ENCODE measurements at places on chromosomes 12 and 14. TPM values are rescaled to one million over a fixed set of nuclear protein-coding genes. Genes with fewer than 3 reads are reported as not detected.

GARIN6 gene
- total RNA-seq: not detected

EAPP gene
- total RNA-seq: 63.9 TPM

ATXN3 gene
- 74.2 TPM for total RNA-seq

LMNTD1 gene
- 0.37 TPM for total RNA-seq

RND1 gene
- 0.55 TPM for total RNA-seq

TMEM63C gene
- total RNA-seq: 0.71 TPM

CEP290 gene
- total RNA-seq: 8.1 TPM

NGDN gene
- 50.8 TPM for total RNA-seq

KRT6C gene
- not detected for total RNA-seq

ADCY4 gene
- total RNA-seq: 5.3 TPM

RNASE7 gene
- not detected for total RNA-seq

GRIN2B gene
- 0.14 TPM for total RNA-seq

PRH2 gene
- 0.18 TPM for total RNA-seq

TAPBPL gene
- total RNA-seq: 8.5 TPM

CPNE6 gene
- total RNA-seq: not detected

CAPZA3 gene
- 0.14 TPM for total RNA-seq

IAPP gene
- not detected for total RNA-seq

SRSF5 gene
- total RNA-seq: 98.7 TPM

TRPV4 gene
- total RNA-seq: 2.6 TPM

ETFRF1 gene
- total RNA-seq: 24.3 TPM

ANKRD33 gene
- total RNA-seq: not detected

RNF212B gene
- not detected for total RNA-seq

HOXC4 gene
- total RNA-seq: 0.09 TPM

NTN4 gene
- total RNA-seq: 47.8 TPM

BBOF1 gene
- total RNA-seq: 9.8 TPM

UNC119B gene
- total RNA-seq: 16.5 TPM

ESYT1 gene
- 185 TPM for total RNA-seq

TAS2R7 gene
- not detected for total RNA-seq

IKZF4 gene
- total RNA-seq: 0.57 TPM

SRRM4 gene
- total RNA-seq: under 0.01 TPM

PMEL gene
- total RNA-seq: 0.28 TPM

KCNJ8 gene
- total RNA-seq: 19.8 TPM

LIN52 gene
- total RNA-seq: 9.8 TPM

REM2 gene
- total RNA-seq: 0.14 TPM

TESPA1 gene
- total RNA-seq: not detected

PDZRN4 gene
- total RNA-seq: 0.09 TPM

DCN gene
- 1,181 TPM for total RNA-seq

TAS2R30 gene
- total RNA-seq: 2.9 TPM

KCNA1 gene
- not detected for total RNA-seq
